Gastrocnemius medialis (tissue), 4 donors: ENCODE measurements at places on chromosomes 2 and 18. TPM values are rescaled to one million over a fixed set of nuclear protein-coding genes. Genes with fewer than 3 reads are reported as not detected.

DNA sequence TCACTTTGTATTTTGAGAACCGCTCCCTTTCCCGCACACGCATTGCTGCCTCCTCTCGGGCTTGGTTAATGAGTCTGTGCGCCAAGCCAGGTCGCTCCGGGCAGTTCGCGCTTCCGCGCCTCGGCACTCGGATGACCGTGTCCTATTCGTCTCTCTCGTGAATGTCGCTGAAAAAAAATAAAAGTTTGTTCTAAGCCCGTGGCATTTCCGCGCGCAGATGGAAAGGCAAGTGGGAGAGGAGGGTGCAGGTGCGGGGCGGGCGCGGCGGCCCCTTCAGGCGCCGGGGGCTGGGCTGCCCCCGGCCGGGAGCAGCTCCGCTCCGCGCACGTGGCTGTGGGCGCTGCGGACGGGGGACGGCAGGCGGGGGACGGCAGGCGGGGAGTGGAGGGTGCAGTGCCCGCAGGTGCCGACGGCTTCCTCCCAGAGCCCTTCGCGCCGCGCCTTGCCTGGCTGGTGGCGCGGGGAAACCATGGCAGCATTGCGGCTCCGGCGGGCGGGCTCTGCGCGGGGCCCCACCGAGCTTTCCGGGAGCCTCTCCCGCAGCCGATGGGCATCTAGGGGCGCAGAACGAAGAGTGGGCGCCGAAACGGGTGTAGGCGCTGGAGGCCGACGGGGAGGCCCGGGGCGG is 159.6 kb upstream of the SIX2 start:
- DNase-seq: no peak

KDM3A gene
- total RNA-seq: 24.2 TPM

B3GNT7 gene
- 0.60 TPM for total RNA-seq

UGT1A5 gene
- total RNA-seq: not detected

MYO1B gene
- 7.0 TPM for total RNA-seq

- DNase-seq: no peak
Measured at GRCh38 chr2:233240897-233241296, 10.6 kb upstream of the ATG16L1 start.

DNA sequence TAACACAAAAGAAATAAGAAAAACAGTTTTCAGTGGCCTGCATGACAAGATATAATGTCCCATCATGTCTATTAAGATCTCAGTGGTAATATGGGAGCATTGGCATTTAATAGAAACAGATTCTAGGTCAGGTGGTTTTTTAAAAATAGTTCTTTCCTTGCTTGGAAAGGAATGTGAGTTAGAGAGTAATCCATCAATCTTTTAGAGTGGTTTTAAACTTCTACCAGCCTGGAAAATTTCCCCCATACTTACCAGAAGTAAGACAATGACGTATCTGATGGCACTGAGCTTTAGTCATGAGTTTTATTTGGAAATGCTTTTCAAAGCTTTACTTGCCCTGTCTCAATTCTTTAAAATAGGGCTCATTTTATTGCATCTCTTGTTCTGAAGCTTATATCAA is 441.7 kb upstream of the SMIM21 start:
- DNase-seq: no peak

DNA sequence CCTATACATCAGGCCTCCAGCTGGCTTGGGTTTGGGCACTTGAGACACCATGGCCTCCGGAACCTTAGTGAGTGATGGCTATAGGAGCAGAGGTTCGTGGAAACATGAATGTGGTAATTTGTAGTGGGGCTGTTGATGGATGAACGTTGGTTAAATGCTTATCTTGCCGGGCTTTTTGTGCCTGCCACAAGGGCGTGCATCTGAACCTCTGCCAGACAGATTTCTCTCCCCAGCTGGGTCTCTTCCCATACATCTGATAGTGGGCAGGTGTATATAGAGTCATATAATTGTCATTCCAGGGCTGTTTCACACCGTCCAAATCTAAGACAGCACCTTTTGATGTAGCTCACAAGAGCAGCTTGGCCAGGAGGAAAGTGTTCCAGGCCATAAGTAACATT is 14.7 kb downstream of the LAMA3 start:
- no peak for DNase-seq

PLEKHA3 gene
- total RNA-seq: 12.8 TPM

DNA sequence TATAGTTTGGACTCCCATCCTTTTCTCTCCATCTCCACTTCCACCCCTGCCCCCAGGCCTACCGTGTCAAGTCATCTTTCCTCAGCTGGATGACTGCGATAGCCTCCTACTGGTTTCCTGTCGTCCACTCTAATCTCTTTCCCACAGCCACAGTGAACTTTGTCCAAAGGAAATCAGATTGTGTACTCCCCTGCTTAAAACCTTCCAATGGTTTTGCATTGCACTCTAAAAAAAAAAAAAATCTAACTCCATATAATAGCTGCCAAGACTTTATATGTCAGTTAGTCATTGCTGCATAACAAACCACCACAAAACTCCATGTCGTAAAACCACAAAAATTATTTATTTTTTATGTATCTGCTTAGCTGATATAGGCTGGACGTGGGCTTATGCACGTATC is 160.2 kb upstream of the CCDC68 start:
- DNase-seq: no peak

DNA sequence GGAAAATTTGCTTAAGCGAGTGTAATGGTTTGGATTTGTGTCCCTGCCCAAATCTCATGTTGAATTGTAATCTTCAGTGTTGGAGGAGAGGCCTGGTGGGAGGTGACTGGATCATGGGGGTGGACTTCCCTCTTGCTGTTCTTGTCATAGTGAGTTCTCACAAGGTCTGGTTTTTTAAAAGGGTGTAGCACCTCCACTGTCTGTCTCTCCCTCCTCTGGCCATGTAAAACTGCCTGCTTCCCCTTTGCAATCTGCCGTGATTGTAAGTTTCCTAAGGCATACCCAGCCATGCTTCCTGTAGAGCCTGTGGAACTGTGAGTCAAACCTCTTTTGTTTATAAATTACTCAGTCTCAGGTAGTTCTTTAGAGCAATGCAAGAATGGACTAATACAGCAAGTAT is 6.6 kb downstream of the YIPF4 start:
- no peak for DNase-seq

GRCh38 chr18:46565256-46565655 is 91.8 kb downstream of the LOXHD1 start:
- no peak for DNase-seq

DNA sequence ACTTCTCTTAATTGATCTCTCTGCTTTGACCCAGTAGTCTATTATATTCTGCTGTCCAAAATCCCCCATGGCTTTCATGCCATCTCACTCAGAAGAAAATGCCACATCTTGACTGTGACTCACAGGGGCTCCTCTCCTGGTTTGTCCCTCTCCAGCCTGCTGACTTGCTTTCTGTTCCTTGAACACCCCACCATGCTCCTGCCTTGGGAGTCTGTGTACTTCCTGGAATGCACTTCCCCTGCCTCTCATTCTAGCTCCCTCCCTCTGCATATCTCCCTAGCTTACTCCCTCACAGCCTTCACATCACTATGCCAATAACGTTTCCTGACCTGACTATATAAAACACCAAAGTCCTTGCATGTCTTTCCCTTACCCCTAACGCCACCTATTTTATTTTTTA is 167.2 kb downstream of the TRIB2 start:
- no peak for DNase-seq

FAP gene
- total RNA-seq: 7.0 TPM

- DNase-seq: no peak
Measured at GRCh38 chr2:113198048-113198789, 24.4 kb downstream of the PSD4 start.

ALKAL2 gene
- not detected for total RNA-seq

MROH2A gene
- total RNA-seq: not detected

DNA sequence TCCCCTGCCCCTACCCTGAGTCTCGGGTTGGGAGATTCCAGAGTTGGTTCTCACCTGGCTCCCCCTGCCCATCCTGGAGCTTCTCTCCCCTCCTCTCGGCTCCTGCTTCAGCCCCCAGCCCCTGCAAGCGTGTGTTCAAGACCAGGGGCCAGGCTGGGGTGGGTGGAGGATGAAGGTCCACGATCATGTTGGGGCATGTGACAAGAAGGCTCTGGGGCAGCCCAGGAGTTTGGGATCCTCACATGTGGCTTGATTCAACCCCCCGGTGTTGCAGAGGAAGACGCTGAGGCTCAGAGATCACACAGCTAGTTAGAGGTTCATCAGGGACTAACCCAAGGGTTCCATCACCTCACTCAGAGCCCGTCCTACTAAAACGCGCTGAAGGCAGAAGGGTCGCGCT is 14.2 kb upstream of the TUBB6 start:
- DNase-seq: no peak

ACVR1C gene
- total RNA-seq: 1.2 TPM

- DNase-seq: no peak
Measured at GRCh38 chr2:186459009-186459408, 27.1 kb upstream of the ZC3H15 start.

- no peak for DNase-seq
Measured at GRCh38 chr2:218093879-218094278, 24.8 kb downstream of the RUFY4 start.

- no peak for DNase-seq
Measured at GRCh38 chr18:32974421-32975162, 201.8 kb upstream of the KLHL14 start.

DNA sequence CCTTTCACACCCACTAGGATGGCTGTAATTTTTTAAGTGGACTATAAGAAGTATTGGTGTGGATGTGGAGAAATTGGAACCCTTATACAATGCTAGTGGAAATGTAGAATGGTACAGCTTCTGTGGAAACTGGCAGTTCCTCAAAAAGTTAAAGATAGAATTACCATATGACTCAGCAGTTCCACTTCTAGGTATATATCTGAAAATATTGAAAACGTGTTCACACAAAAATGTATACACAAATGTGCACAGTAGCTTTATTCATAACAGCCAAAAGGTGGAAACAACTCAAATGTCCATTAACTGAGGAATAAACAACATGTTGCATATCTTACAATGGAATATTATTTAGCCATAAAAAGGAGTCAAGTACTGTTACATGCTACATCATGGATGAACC is 17.7 kb downstream of the TANK start:
- DNase-seq: no peak

- DNase-seq: no peak
Measured at GRCh38 chr2:1528273-1529064, 115.2 kb downstream of the TPO start.

DNA sequence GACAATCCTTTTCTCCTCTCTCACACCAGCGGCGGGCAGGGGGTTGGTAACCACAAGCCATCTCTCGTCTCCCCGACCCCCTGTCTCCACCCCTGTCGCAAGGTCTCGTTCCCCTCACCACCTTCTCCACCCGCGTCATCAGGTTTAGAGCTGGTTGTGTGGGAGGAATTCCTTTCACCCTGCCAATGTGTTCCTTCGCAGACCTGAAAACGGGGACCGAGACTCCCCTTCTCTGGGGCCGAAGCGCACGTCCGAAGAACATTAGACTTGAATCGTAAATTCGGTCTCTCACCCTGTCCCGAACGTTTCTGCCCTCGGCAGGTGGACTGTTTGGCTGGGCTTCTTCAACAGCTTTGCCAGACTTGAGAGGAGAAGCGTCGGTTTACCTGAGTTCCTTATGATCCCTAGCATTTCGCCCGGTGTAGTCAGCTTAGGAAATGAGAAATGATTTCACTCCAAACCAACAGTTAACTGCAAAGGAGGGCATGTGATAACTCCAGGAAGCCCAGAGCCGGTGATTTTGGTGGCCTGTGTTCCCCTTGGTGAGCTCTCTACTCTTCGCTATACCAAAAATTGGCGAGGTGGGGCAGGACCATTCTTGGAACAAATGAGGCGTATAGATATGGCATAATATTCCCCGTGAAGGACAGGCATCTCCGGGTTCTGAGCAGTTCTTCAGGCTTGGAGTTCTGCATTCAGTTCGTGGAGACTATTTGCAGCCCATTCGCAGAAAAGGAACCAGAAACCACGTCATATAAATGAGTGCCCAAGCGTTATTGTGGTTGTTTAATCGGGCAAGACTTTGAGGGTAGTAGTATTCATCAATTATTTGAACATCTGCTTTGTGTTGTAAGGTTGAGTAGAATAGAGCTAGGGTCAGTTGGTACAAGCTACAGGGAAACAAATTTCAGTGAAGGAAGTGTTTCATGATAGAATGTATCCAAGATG is 694 bp downstream of the CFAP36 start:
- DNase-seq: no peak

DNA sequence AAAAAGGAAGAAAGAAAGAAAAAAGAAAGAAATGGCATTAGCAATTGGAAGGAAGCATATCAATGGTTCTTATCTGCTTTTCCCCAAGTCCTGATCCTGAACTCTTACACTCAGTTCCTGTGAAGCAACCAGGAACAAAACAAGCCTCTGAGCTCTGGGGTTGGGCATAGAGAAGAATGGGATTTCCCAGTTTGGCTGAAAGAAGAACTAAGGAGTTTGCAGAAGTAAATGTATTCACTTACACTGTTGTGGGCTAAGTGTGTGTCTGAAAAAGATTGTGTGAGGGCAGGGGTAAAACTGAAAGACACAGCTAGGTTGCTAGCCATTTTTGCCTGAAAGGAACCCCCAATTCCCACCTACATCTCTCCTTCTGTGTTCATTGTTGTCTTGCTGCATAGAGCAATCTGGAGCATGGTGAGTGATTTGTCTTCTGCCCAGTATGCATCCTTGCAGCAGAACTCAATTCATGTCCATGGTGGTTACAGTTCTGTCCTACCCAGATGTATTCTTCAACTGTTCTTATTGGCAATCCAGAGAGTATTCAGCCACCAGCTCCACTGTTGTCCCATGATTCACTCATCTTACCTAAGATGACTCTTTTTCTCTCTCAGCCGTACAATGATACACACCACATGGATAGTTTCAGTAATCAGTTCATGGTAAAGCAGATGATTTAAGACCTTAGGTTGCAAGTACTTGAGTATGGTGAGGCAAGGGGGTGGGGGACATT is 348.7 kb downstream of the ARHGAP15 start:
- DNase-seq: no peak

GRCh38 chr2:241161646-241162281 is 11.5 kb downstream of the PPP1R7 start:
- DNase-seq: peak; percentile 95

GRCh38 chr2:127462461-127462860 is 44.2 kb downstream of the PROC start:
- no peak for DNase-seq

DNA sequence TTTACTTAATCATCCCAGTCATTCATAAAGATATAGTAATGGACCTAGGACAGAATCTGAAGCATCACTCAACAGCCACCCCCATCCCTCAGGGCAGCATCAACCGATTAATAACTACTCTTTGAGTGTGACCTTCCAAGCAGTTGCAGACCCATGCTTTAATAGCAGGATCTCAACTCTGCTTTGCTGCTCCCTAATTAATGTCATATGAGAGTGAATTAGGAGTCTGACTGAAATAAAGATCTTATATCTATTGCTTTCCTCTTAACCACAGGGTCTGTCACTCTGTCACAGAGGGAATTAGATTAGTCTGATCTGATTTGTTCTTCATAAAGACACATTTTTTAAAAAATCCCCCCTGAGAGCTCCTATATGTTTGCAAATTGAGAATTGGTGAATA is 46.1 kb upstream of the LRP1B start:
- no peak for DNase-seq

- no peak for DNase-seq
Measured at GRCh38 chr2:119005051-119005450, 63.1 kb downstream of the MARCO start.

- DNase-seq: no peak
Measured at GRCh38 chr2:55871637-55872036, 51.9 kb downstream of the EFEMP1 start.

CNGA3 gene
- not detected for total RNA-seq
